NCI-H1105 (cell line): ENCODE measurements at places on chromosomes 12 and 14.

- no peak for DNase-seq
These were observed 108.5 kb upstream of the MAX start for GRCh38 chr14:65210822-65211182.

- no peak for DNase-seq
These were observed 9.1 kb upstream of the OR6C76 start for GRCh38 chr12:55416961-55417360.

DNA sequence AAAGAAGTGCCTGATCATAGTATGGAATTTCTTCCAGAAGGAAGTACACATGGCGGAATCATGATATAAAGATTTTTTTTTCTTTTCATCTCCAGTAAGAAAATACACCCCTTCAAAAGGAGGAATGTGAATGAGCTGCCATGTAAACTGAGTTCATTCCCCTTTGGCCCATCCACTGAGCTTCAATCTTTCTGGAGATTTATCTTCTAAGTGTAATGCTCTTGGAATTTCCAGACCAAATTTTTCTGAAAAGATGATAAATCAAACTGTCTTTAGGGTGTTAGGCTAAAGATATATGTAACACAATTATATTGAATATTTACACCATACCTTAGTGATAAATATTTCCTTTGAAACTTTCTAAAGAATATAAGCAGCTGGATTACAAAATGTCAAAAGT, 5.2 kb downstream of the DCN start:
- no peak for DNase-seq

DNA sequence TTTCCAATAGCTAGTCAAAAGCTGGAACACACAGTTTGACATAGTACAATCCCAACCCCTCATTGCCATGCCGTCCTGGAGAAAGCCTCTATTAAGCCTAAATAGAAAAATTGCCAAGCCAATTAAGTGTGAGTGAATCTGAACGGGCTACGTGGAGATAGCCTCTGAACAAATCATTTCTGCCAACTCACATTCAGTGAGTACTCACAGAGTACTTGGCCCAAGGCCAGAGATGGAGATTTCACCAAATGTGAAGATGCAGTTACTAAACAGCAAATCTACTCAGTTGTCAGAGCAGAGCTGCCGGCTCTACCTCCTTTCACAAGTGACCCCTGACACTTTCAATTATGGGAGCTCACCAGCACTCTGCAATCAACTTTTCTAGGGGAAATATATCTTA, 350.0 kb downstream of the GALC start:
- DNase-seq, result peak; percentile 94

DNA sequence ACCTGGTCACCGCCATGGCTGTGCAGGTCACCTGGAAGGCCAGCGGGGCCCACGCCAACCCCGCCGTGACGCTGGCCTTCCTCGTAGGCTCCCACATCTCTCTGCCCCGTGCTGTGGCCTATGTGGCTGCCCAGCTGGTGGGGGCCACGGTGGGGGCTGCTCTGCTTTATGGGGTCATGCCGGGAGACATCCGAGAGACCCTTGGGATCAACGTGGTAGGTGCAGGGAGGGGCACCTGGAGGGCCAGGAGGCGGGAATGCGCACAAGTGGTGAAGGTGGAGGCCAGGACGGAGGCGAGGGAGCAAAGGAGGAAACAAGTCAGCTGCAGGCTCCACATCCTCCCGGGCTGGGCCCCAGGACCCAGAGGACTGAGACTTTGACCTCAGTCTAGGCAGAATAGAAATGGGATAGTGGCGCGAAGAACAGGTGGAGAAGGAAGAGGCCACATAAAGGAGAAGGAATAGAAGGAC, 649 bp downstream of the AQP6 start:
- no peak for DNase-seq

- no peak for DNase-seq
These were observed 13.6 kb downstream of the PDE6H start for GRCh38 chr12:14986449-14986848.

DNA sequence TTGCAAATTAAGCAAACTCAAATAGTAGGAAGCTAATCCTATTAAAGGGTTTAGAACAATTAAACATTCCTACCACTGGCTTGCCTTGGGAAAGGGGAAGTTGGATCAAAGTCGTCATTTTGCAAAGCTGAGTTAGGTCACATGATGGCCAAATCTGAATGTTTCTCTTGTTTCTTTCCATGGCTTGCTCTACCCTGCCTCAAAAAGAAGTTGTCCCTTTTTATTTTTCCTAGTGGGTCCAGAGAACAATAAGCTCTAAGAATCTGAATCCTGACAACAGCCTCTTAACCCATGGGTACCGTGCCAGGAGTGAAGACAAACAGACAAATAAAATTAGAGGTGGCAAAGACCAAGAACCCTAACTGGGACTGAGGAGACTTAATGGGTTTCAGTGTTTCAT, 26.2 kb upstream of the NPFF start:
- no peak for DNase-seq

GRCh38 chr12:47858511-47859266, 39.0 kb upstream of the HDAC7 start:
- no peak for DNase-seq

DNA sequence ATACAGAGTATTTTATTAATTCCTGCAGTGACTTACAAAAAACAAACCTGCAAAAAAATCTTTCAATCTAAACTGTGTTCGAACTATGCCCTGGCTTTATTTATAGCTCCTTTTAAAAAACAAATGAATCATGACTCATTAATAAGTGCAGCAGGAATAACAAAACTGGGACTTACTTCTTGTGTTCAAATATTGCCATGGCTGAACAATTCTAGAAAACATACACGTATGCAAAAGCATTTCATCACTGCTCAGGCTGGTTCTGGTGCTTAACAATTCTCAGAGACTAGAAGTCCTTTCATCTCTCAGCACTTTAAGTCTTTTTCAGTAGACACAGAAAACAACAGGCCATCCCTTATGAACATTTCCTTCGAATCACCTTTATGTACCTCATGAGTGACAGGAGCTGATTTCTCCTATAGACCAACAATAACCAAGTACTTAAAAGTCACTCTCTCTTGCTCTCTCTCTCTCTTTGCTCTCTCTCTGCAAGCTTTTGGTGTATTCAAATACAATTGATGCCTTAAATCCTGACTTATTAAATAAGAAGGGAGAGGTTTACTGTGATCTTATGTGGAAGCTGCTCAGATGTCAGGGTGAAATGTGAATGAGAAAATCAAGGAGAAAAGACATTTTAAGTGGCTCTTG, 268.8 kb downstream of the TTC8 start:
- DNase-seq, result no peak

- DNase-seq, result no peak
These were observed 14.2 kb downstream of the ESR2 start for GRCh38 chr14:64279704-64280668.

GRCh38 chr14:96554315-96554910, 52.2 kb downstream of the PAPOLA start:
- peak; percentile 49 for DNase-seq

GRCh38 chr14:77026166-77026929, 2.2 kb downstream of the IRF2BPL start:
- DNase-seq, result peak; percentile 19

GRCh38 chr12:112010415-112011344, 2.3 kb downstream of the TMEM116 start:
- DNase-seq, result no peak

DNA sequence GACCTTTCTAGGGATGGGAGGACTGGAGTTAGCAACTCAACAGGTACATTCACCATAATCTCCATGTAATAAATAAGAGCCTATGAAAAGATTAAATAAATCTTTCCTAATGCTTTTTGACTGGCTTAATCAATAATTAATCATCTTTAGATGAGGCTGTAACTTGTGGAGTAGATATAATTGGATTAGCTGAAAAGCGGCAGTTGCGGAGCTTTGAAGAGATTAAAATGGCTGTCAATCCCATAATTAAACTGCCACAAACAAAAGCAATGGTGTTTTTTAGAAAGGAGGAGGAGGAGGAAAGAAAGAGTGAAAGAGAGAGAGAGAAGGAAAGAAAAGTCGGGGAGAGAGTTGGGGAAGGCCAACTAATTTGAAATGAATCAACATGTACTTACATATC, 70.7 kb upstream of the TMEM263 start:
- DNase-seq, result no peak

DNA sequence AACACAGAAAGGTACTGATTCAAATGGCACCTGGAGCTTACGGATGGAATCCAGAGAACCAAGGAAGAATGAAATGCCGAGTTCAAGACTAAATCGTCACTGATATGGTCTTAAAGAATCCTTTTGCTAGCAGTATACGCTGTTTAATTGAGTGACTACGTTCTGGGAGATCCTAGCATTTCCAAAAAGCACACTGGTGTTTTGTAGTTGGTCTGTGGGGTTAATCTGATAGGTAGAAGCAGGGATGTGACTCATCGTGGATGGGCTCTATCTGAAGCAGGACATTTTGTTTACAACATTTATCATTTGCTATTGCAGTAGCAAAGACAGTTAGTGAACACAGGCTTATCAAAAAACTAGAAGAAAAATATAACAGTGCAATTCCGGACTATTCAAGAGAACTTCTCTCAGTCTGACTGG, 169.2 kb upstream of the HMGA2 start:
- no peak for DNase-seq

GRCh38 chr14:37972941-37973887, 234.5 kb upstream of the SSTR1 start:
- DNase-seq, result no peak

DNA sequence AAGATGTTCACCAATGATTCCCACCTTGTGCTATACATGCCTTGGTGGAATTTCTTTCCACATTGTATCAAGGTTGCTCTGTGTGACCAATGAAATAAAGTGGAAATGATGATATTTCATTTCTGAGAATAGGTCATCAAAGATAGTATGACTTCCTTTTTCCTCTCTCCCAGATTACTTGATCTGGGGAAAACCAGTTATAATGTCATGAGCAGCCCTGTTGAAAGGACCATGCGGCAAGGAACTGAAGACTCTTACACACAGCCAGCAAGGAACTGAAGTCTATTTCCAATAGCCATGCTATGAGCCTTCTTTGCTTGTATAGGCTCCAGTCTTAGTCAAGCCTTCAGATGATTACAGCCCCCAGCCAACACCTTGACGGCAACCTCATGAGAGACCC, 11.7 kb downstream of the KLRD1 start:
- no peak for DNase-seq

- DNase-seq, result no peak
These were observed 113.0 kb downstream of the SEC23A start for GRCh38 chr14:38989922-38990546.

DNA sequence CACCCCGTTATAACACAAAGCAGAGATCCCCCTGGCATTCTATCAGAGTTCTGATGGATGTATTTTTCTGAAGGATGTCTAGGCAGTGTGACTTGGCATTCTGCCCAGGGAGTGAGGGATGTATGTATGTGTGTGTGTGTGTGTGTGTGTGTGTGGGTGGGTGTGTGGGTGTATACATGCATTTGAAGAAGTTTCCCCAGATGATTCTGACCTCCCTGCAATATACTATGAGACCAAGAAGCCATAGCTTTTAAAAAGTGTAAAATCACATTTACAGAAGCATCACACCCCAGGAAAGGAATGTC, 59.7 kb upstream of the NAP1L1 start:
- peak; percentile 78 for DNase-seq

GRCh38 chr12:130668286-130669204, 47.6 kb downstream of the RIMBP2 start:
- DNase-seq, result no peak

DNA sequence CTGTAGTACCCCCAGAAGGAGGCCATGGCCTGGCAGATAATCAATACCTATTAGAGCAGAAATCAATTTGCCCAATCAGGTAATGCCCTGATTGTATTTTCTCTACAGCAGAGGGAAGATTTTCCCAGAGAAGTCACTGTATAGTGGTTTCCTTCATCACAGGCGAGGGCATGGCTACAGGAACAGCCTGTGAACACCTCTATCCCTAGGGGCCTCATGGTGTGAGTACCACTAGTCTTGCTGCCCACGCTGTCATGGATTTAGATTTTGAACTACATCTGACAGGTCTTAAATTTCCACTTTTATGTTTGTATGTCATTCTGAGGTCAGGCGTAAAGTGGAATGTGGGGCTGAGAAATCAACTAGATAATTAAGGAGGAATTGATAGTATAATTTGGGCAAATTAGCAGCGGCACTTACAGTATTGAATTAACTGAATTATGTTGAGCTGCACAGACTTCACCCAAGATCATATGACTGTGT, 42.4 kb upstream of the STXBP6 start:
- no peak for DNase-seq

- no peak for DNase-seq
These were observed 35.8 kb downstream of the GPR19 start for GRCh38 chr12:12660201-12660600.

GRCh38 chr12:112115259-112116045, 6.9 kb upstream of the NAA25 start:
- DNase-seq, result no peak

GRCh38 chr14:54483846-54484245, 4.9 kb downstream of the GMFB start:
- no peak for DNase-seq

- no peak for DNase-seq
These were observed 59.6 kb upstream of the GALNT9 start for GRCh38 chr12:132389026-132389425.

- DNase-seq, result peak; percentile 75
These were observed 22.7 kb downstream of the CLIP1 start for GRCh38 chr12:122399592-122400373.

DNA sequence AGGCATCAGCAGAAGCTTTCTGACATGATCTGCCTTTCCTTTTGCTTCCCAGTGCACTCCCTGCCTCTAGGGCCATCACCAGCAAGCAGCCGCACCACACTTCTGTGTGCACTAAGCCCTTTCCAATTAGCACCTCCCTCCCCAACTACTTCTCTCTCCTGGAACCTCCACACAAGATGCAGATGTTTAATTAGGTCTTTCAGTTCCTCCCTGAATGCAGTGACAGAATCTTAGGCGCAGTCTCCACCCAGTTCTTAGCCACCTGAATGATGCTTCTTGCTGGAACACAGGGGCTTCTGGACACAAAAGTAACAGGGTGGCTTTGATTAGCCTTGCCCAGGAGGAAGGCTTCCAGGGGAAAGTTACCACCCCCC, 32.9 kb downstream of the NIN start:
- DNase-seq, result no peak

DNA sequence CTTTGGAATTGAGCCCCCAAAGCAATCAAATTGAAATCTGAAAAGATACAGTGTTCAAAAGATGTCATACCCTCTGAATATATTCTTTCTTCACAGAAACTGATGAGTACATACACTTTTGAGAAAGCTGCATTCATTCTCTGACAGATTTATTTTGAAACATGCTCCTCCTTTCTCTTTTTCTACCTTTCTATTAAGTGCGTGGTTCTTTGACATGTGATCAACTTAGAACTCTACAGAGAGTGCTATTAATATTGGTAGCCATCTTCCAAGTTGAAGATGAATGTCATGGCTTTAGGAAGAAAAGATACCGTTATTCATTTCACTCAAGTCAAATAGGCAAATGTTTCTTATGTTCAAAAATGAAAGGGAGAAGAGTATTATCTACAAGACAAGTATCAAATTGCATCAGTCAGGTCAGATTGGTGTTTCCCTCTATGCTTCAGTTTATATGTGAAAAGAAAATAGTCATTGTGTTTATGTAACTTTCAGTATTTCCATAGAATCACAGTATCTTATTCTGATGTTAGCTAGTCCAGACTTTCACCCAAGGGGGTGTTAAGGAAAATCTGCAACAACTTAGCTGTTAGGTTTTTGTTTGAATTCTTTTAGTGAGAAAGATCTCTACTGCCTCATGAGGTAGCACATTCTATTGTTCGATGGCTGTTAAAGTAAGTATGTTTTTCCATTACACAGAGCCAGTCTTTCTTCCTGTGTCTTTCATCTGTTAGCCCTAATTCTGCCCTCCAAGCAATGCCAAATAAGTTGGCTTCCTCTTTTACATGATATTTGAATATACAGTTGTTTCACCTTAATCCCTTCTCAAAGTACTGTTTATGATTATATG, 55.4 kb upstream of the GARIN2 start:
- no peak for DNase-seq

- DNase-seq, result no peak
These were observed 371 bp downstream of the CHD8 start for GRCh38 chr14:21455592-21455911.
